ENCODE measurements at places on chromosomes 2 and 18. TPM values are rescaled to one million over a fixed set of nuclear protein-coding genes. Genes with fewer than 3 reads are reported as not detected.

DNA sequence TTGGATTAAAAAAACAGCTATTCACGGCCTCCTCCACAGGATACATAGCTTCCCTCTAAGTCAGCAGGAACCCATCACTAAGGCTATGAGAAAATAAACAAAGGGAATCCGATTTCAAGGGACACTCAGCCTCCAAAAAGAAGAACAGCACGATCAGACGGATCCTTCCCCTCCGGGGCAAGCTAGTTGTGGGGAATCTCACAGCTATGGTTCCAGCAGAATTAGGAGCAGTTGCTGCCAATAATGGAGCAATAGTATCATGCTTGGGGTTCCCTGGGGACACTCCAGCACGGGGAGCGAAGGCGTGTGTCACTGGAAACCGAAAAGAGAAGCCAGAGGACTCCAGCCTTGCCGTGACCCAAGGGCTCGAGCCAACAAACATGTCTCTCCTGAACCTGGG is 163.1 kb downstream of the TTC32 start:
- DNase-seq = peak; percentile 43

GRCh38 chr2:71834796-71835195 is 312.9 kb downstream of the CYP26B1 start:
- DNase-seq = no peak

The NT5C1B gene
- total RNA-seq = not detected

The ELP2 gene
- total RNA-seq = 96.2 TPM

DNA sequence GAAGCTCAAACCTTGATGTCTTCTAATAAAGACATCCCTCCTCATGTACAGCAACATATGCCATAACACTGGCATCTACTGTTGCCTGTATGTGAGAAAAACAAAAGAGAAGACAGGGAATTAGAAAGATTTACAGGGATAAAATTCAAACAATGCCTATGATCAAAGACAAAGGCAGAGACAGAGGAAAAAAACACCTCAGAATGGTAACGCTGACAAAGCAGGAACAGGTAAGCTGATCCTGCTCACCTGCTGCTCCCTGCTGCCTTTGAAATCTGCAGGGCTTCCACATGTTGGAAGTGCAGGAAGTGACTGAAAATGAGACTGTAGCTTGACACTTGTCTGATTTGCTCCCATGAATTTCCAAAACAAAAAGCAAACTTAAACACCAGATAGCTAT is 90.2 kb upstream of the DNAJC10 start:
- DNase-seq = no peak

DNA sequence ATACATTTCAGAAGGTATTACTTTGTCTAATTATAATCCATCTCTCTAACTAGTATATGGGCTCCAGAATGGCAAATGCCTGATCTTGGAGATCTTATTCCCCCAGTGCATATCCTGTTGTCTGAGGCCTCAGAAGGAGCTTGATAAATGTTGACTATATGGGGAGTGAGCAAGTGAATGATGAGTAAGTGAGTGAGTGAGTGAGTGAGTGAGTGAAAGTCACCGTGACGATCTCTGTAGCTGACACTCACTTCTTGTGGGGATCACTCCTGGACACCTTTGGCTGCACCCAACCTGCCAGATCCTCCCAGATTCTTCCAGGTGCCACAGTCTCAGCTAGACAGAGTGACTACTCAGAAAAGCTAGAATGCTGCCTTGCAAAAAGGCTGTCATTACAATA is 2.8 kb downstream of the XDH start:
- no peak for DNase-seq

DNA sequence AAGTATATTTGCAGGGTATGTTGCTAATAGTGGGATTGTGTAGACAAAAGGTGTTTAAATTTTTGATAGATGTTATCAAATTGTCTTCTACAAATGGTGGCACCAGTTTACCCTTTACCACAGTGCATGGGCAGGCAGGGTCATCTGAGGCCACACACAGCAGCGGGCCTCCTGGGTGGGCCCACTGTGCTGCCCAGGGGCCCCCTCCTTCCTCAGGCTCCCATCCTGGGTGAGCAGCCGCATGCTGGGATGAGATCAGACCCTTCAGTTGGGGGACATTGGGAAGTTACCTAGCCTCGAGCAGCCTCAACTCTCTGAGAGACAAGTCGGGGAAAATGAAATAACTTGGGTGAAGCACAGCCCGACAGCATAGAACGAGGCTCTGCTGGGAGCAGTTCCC is 9.7 kb downstream of the MYO7B start:
- DNase-seq = no peak

DNA sequence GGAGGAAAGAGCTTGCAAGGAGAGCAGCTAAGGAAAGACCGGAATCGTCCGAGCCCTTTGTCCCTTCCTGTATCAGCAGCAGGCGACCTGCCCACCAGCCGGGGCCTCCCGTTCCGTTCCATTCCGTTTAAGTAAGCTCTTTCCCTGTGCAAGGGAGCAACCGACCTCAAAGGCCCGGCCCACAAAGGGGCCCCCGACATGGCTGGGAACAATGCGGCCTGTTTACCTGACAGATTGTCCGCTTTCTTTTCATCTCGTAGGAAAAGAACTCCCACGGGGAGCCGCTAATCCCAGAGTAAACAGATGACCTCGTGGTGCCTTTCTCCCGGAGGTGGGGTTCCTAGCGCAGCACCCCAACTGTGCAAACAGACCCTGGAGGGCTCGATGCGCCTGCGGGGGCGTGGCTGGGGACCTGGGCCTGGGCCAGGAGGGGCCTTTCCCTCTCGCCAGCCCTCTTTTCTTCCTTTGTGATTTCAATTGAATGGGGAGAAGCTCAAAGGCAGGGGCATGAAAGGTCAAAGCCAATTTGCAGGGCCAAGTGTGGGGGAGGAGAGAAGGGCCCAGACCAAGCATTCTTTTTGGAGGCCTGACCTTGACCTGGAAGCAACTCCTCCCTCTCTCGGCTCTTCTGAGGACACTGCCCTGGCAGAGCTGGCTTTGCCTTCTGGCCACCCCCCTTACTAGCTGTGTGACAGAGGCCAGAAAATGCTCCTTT is 120.2 kb downstream of the INHBB start:
- peak; percentile 54 for DNase-seq

The DNAJC5G gene
- not detected for total RNA-seq

GRCh38 chr18:486929-487740 is 13.4 kb downstream of the COLEC12 start:
- DNase-seq = no peak

DNA sequence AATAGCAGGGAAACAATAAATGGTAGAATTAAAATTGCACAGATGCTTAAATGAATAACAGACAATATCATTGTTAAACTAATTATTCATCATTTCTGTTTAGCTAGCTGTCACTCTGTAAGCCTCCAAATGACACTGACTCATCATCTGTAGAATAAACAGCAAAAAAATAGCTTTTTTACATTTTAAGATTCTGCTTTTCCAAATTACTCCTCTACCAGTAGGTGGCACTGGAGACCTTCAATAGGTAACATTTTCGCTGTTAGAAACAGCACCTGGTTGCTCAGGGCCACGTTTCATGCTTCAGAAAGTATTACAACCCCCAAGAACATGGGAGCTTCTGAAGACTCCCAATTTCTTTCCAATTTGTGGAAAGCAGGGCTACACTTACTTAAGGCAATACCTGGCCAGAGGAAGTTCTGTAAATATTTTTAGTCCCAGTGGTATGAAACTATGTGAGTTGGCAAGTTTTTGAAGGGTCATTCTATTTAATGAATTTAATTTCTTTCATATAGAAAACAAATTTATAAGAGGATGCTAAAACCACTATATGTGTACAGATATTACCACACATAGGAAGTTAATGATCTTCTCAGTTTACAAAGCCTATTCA is 45.4 kb downstream of the TTN start:
- peak; percentile 70 for DNase-seq

The PRR30 gene
- not detected for total RNA-seq

DNA sequence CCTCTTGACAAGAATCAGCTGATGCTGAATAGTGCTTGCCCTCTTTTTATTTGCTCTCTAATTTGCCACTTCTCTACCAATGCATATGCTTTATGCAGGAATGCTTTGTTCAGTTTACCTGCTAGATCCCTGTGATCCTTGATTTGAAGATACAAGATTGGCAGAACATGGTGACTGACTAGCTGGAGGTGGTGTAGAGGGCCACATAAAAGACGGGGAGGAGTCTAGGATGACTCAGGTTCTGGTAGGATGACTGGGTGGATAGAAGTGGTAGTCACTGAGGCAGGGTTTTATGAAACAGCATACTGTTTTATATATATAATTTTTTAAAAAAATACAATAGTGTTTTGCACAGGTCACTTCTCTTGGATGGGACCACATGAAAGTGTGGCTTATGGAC is 6.3 kb upstream of the ADGRF3 start:
- DNase-seq = no peak

The GPR55 gene
- not detected for total RNA-seq

DNA sequence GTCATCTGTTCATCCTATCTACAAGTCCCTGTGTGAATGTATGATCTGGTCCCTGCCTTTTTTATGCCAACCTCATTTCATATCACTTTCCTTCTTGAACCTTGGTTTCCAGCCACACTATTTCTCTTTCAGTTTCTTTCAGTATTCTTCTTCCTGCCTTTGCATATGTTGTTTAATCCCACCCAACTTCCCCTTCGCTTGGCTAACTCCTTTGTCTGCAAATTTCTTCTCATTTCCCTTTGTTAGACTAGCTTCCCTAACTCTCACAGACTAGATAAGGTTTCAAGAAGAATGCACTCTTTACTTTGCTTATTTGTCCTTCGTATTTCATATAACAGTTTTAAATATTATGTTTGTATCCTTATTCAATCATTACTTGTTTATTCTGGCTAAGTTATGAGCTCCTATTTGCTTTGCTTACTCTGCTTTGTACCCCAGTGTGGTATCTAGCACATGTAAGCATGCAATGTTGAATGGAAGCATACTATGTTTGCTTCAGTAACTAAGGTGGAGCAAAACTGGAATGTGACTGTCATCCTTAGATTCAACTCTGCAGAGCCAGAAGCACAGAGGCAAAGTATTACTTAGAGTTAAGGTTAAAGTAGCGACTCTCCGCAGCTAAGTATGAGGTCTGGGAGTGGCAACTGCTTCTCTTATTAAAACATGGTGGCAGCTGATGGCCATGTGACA is 681.3 kb downstream of the CPS1 start:
- DNase-seq = peak; percentile 17

DNA sequence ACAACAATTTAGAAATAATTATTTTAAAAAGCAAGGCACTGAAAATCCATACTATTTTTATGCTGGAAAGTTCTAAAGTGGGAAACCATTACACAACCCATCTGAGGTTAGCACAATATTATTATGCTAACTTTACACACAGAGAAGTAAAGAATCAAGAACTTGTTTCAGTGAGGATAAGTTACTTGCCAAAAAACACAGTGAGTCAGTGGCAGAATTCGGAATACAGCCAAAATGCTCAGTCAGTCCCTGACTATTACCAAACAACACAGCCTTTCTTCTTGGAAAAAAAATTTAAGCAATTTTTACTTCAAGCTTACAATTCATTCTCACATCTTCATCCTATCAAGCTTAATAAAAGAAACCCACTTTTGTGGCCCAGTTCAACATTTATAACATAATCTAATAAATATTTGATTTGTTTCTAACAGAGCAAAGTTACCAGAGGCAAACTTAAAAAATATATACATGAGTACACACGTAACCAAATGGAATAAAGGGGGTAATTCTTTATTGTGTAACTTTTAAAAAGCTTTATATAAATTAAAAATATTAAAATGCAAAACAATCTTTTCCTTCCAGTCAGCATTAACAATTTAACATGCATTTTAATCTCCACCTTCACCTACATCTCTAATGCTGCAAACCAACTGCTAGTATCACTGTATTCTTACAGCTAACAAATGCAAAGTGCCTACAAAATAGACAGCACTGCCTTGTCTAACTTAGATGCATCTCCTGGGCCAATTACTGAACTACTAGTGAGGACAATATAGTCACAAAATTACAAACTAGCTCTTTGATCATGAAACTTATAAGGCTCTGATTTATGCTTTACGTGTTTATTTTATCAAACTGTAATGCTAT is 55.2 kb downstream of the CCDC88A start:
- DNase-seq = peak; percentile 66

- no peak for DNase-seq
Observed at GRCh38 chr18:22218835-22219234, 49.4 kb downstream of the GATA6 start.

The CD8B2 gene
- total RNA-seq = not detected

The CTIF gene
- 23.4 TPM for total RNA-seq

The FBXO11 gene
- 104 TPM for total RNA-seq

- peak; percentile 25 for DNase-seq
Observed at GRCh38 chr2:69830045-69830905, 815 bp downstream of the GMCL1 start.

- DNase-seq = peak; percentile 70
Observed at GRCh38 chr2:109486711-109487535, 126.8 kb downstream of the SEPTIN10 start.

The C2orf92 gene
- 8.5 TPM for total RNA-seq

The VIL1 gene
- total RNA-seq = not detected

DNA sequence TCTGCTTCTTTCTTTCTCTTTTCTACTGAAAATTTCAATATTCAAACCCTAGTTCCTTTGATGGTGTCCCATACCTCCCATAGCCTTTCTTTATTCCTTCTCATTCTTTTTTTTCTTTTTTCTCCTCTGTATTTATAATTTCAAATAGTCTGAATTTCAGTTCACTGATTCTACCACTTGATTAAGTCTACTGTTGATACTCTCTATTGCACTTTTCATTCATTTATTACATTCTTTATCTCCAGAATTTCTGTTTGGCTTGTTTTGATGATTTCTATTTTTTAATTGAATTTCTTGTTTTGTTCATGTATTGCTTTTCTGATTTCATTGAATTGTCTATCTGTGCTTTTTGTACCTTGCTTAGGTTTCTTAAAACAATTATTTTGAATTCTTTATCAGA is 111.9 kb upstream of the VRK2 start:
- no peak for DNase-seq

- no peak for DNase-seq
Observed at GRCh38 chr2:108907822-108908712, 81.0 kb downstream of the EDAR start.
